ENCODE measurements at places on chromosomes 2 and 18. TPM values are rescaled to one million over a fixed set of nuclear protein-coding genes. Genes with fewer than 3 reads are reported as not detected.
A peak's percentile ranks its signal among the peaks of the same experiment; 100 is the strongest.

GRCh38 chr2:158575051-158575635 is 118.4 kb downstream of the PKP4 start:
- no peak for DNase-seq

DNA sequence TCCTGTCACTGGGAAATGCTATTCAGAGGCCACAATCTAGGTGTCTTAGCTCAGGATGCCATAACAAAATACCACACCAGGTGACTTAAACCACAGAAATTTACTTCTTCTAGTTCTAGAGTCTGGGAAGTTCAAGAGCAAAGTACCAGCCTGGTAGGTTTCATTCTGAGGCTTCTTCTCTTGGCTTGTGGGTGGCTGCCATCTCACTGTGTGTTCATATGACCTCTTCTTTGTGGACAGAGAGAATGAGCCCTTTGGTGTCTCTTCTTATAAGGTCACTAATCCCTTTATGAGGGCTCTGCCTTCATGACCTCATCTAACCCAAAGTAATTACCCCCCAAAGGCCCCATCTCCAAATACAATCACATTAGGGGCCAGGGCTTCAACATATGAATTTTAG is 57.3 kb downstream of the RHOB start:
- DNase-seq: no peak

- DNase-seq: peak; percentile 63
Observed at GRCh38 chr18:49814147-49814499, 790 bp upstream of the ACAA2 start.

DNA sequence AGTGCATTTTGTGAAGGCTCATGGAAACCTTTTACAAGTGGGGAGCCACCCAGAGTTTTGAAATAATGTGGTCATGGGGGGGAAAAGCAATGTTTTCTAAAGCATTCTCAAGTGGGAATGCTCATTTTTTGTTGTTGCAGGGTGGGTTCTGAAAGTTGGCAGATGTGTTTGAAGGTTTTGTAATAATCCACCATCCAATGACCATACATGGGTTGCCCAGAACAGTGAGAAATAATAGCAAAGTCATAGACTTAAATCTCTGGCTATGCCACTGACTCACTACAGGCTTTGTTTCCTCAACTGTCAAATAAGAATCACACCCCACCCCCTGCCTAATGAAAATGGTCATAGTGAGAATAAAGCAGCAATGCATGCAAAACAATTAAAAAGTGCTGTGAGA is 2.9 kb downstream of the DSG3 start:
- no peak for DNase-seq

DNA sequence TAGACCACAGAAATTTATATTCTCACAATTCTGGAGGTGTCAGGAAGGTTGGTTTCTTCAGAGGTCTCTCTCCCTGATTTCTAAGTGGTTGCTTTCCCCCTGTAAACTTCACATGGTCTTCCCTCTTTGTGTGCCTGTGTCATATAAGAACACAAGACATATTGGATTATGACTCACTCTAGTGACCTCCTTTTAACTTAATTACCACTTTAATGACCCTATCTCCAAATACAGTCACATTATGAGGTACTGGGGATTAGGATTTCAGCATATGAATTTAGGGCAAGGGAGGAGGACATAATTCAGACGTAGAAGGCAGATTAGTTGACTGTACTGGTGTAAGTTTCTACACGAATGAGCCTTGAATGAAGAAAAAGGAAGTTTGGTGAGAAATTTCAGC is 38.2 kb upstream of the EPHA4 start:
- no peak for DNase-seq

DNA sequence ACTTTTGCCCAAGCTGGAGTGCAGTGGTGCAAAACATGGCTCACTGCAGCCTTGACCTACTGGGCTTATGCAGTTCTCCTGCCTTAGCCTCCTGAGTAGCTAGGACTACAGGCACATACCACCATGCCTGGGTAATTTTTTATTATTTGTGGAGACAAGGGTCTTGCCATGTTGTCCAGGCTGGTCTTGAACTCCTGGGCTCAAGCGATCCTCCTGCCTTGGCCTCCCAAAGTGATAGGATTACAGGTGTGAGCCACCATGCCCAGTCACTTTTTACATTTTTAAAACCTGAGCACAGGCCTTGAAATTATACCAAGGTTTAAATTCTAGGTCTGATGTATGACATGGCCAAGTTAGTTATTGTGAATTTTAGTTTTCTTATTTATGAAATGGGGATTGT is 18.2 kb downstream of the SMAD4 start:
- no peak for DNase-seq

DNA sequence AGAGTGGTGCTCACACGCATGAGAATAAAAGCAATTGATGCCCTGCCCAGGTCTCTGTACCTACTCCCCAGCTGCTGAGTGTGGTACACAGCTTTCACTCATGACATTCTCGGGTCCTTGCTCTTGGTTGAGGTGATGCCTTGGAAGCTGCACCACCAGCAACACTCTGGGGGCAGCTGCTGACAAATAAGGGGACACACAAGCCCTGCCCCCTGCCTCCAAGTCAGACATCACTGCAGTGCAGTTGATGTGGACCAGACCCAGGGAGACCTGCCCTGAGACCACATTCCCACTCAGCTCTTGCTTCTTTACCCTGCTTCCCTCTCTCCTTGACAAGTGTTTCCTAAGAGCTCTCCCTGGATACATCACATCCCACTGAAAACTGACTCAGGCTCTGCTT is 225.6 kb downstream of the ZBTB7C start:
- DNase-seq: no peak

DNA sequence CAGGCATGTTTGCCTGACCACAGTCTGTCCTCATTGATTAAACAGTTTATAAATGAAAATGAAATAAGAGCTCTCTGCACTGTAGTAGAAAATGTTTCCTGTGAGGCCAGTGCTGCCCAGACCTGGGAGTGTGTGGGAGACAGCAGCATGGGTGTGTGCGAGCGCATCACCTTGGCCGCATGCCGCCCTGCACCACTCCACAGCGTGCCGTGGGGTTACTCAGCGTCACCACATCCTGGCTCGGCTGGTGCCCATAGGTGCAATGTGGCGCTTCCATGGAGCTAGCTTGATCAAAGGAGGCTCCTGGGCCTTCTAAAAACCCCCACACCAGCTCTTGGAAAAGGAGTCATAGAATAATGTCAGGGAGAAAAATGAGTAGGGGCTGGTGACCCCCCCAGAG is 76.0 kb upstream of the EPC2 start:
- DNase-seq: no peak

GRCh38 chr2:240775905-240776304 is 44.1 kb downstream of the KIF1A start:
- DNase-seq: no peak

GRCh38 chr2:186575302-186575701 is 14.6 kb upstream of the ITGAV start:
- no peak for DNase-seq

- DNase-seq: no peak
Observed at GRCh38 chr2:24981411-24982136, 9.8 kb upstream of the DNAJC27 start.

GRCh38 chr2:4539121-4539520 is 835.7 kb downstream of the DCDC2C start:
- no peak for DNase-seq

GRCh38 chr2:8357738-8358518 is 323.9 kb upstream of the ID2 start:
- DNase-seq: no peak

DNA sequence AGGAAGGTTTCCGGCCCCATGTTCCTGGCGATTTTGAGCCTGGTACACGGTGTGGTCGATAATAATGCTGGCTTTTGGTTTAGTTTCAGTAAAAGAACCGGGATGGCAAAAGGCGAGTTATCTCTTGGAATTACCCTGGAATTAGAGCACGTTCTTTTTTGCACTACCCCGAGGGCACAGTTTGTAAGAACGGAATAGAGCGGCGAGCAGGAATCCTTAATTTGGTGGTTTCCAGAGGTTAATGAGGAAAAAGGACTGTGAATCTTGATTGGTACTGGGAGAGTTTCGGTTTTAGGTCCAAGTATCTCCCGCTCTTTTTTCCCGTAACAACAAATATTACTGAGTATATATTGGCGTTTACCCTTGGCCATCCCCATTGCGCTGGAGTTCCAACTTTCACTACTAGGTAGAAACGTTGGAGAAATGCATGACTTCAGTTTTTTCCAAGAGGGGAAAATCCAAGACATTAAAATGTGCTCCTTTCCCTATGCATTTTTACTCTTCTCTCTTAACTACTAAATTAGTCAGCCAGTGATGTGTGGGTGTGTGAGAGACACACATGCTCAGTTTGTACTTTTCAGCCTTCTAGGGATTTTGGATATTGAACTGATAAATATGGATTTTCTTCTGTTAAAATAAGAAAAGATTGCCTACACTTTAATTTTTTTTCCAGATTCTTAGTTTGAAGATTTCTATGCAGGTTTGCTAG is 160.8 kb downstream of the AGPS start:
- no peak for DNase-seq

- DNase-seq: no peak
Observed at GRCh38 chr18:9753846-9754245, 45.7 kb downstream of the RAB31 start.

GRCh38 chr2:148653437-148653836 is 8.9 kb downstream of the EPC2 start:
- DNase-seq: no peak

DNA sequence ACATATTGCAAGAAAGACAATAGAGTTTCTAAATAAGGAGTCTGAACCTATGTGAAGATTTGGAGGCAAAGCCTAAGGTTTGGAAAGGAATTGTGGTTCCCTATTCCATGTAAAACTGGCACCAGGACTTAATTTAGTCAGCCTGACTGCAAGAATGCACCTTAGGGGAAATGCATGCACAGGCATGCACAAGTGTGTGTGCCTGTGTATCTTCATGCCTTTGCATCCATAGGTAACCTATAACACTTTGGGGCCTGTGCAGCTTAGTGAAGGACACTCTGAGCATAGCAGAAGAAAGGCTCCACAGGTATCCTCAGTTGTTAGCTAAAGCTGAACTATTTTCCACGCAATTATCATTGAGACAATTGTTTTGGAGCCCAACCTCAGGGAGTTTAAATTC is 73.4 kb downstream of the RPRM start:
- DNase-seq: no peak

DNA sequence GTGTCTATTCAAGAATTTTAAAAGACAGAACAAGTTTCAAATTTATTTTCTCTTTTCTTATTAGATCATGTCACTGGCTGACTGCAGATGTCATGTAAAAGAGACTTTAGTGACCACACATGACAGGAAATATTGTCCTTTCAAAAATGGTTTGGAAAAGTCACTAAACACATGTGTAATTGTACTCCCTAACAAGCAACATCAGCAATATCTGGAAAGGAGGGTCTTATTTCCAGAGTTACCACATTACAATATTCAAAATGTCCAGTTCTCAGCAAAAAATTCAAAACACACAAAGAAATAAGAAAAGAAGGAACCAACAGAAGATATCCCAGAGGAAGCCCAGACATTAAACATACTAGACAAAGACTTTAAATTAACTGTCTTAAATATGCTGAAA is 197.1 kb downstream of the EN1 start:
- no peak for DNase-seq

GRCh38 chr2:101883860-101884259 is 107.9 kb upstream of the IL1R2 start:
- DNase-seq: peak; percentile 31

DNA sequence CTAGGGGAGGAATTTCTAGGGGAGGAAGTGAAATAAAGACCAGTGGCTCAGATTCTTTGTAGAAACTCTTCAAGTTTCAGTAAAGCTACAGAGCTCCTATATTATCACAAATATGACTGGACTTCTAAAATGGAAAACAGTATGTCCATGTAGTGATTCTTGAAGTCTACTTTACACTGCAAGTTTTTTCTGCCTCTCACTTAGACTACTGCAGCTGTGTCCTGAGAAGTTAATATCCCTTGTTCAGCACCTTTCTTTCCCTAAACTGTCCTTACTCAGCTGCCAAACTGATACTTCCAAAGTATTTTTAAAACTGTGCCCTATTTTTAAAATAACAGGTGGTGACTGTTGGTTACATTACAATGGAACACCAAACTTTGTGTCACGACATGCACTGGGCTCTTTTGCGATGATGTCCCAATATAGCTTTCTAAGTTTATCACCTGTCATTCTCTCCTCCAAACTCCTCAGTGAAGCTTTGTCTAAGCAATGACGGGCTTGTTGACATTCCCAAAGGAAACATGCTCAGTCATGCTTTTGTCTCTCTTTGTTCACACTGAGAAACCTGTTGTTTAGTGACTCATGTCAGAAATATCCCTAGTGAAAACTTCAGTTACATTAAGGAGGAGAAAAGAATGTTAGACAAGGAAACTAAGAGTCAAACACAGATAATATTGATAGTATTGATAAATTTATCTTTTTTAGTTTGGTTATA is 341.1 kb downstream of the ARL6IP6 start:
- DNase-seq: no peak

DNA sequence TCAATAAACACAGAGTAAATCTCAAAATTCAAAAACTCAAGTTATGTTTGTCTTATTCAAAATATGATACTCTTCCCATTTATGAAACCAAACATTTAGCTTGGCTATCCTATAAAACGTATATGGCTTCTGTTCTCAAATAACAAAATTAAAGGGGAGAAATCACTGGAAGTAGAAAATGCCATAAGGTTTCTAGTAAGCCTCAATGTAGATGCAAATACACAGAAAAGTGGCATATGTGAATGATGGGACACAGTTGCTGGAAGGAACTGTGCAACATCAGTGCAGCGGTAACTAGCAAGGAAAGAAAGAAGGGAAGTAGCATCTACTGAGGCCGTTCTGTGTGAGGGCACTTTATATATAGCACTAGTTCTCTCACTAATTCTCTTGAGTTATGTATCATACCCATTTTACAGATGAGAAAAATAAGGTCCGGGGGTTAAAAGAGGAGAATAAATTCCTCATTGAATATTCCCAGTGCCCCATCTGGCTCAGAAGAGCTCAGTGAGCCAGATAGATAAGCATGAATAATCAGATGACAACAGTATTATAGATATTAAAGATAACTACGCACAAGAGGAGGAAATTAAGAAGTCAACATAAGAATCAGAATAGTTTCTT is 27.2 kb downstream of the NBAS start:
- no peak for DNase-seq

DNA sequence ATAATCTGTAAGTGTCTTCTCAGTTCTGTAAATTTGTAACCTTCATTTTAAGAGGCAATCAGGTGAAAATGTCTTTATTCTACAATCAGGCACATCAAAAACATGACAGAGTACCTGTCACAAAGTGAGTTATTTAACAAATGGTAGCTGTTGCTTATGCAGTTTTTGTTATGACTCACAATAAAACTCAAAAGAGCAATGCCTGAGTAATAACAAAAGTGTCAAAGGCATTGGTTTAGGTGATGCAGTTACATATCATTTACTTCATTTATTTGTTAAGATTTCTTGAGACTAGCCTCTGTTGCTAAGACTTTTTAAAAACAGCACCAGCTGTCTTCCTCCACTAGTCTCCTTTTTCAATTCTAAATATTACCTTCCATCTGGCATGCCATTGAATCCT is 177.8 kb downstream of the KIAA1328 start:
- no peak for DNase-seq

Gene NDC80
- total RNA-seq: 0.96 TPM

Gene HADHB
- 53.1 TPM for total RNA-seq

Gene CHRNA1
- 3.0 TPM for total RNA-seq

Gene GATA6
- 223 TPM for total RNA-seq

Gene EMILIN1
- 87.9 TPM for total RNA-seq

Gene GULP1
- 44.1 TPM for total RNA-seq

Gene CXCR4
- 12.8 TPM for total RNA-seq

Gene FSHR
- total RNA-seq: not detected

Gene ARHGEF4
- total RNA-seq: 16.8 TPM

Gene KIAA1328
- 14.3 TPM for total RNA-seq

Gene ERICH2
- not detected for total RNA-seq

Gene ATP8B1
- total RNA-seq: 120 TPM
